HFFc6 (cell line): ENCODE measurements at places on chromosomes 6 and 20.

- no peak for DNase-seq
These were observed 4.5 kb upstream of the SAMHD1 start for GRCh38 chr20:36956016-36956415.

GRCh38 chr6:31752739-31753319, 9.6 kb upstream of the SAPCD1 start:
- DNase-seq: peak; percentile 82

GRCh38 chr6:71466362-71466761, 177.8 kb downstream of the OGFRL1 start:
- DNase-seq: no peak

DNA sequence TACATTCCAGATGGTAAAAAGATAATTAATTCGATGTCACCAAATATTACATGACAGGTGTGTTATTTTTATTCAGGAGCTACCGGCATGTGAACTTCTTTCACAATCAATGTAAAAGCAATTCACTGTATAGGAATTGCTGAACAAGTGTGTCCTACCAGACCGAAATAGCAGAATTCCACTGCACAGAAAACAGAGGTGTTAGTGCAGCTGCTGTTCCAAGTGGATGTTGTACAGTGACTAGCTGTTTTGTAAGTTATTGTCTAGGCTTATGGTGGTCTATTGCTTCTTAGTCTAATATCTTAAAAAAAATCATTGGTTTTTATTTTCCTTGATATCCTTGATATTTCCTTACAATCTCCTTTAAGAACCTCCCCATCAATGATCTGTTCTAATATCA, 107.4 kb downstream of the COL19A1 start:
- no peak for DNase-seq

- no peak for DNase-seq
These were observed 24.0 kb upstream of the ZMYND8 start for GRCh38 chr20:47380481-47380880.

- DNase-seq: peak; percentile 85
These were observed 45.6 kb upstream of the SGK1 start for GRCh38 chr6:134363323-134364039.

DNA sequence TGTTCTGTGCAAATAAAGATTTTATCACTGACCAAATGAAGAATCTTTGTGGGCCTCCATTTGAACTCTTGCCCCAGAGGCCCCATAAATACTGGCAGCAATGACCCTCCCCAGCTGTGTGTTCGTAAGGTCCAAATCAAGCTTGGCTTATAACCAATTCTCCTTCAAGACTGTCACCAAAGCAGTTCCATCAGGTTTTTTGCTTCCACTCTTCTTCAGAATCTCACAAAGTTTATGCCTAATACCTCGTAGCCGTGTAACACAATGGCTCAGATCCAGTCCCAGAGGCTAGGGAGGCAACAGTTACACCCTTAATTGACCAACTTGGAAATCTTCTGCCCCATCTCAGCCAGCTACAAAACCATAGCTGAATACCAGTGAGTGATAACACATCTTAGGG, 120.5 kb downstream of the HIVEP2 start:
- no peak for DNase-seq

- DNase-seq: no peak
These were observed 15.1 kb upstream of the ZNF217 start for GRCh38 chr20:53608456-53609452.

- DNase-seq: peak; percentile 15
These were observed 81.6 kb downstream of the EPB41L2 start for GRCh38 chr6:130981409-130981808.

GRCh38 chr20:56592817-56593216, 36.3 kb upstream of the TFAP2C start:
- no peak for DNase-seq

- peak; percentile 43 for DNase-seq
These were observed 262.4 kb downstream of the PLCB1 start for GRCh38 chr20:8394308-8394945.

DNA sequence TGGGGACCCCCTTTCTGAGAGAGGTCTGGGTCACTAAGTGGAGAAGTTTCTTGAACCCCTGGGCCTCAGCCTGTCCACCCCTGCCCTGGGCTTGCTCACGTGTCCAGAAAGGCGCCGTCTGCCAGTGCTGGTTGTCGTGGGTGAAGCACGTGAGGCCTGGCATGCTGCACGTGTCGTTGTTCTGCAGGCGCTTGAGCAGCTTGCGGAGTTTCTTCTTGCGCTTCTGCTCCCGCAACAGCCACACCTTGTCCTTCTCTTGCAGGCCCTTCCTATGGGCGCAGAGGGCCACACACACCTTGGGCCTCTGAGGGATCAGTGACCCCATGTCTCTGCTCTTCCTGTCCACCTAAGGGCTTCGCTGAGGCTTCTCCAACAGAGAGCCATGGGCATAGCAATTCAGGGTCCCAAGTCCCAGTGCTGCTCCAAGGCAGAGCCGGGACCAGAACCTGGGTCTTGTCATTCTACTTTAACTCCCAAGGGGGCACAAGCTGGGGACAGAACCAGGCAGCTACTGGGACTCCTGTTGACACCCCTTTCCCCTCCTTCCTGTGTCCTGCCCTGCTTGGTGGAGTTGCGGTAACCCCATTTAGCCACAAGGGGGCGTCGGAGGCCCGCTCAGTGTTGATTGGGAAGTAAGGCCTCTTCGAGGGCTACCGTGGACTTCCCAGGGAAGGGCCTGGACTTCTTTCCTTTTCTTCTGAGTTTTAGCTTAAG, 121.8 kb downstream of the SULF2 start:
- peak; percentile 69 for DNase-seq

GRCh38 chr20:57241363-57241991, 25.0 kb downstream of the BMP7 start:
- DNase-seq: no peak

DNA sequence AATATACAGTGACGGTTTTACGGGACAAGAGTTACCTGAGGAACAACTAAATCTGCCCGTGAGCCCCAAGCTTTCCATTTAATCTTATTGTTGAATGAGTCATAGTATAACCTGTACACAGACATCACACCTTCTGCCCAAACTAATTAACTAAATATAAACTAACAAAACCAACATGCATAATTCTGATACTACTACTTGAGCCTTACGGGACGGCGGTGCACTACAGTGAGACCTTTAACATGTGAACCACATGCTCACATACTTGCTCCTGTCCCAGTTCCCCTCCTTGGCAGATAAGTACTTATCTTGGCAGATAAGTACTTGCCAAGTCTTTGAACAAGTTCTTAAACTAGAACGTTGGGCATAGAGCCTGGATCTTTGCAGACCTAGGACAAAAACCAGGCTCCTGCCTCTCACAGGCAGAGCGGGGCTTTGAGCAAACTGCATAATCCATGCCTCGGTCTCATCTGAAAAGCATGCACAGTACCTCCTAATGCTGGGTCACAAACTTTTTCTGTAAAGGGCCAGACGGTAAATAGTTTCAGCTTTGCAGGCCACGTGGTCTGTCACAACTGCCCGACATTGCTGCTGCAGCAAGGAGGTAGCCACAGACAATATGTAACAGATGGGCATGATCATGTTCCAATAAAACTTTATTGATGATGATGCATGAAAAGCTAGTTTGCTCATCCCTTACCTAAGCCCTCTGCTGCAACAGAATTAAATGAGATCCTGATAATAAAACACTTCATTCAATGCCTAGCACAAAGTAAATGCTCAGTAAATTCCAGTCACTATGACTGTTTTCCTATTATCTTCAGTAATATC, 23.0 kb downstream of the ZNF217 start:
- no peak for DNase-seq

- peak; percentile 33 for DNase-seq
These were observed 11.5 kb downstream of the PRDM1 start for GRCh38 chr6:106097411-106098231.

DNA sequence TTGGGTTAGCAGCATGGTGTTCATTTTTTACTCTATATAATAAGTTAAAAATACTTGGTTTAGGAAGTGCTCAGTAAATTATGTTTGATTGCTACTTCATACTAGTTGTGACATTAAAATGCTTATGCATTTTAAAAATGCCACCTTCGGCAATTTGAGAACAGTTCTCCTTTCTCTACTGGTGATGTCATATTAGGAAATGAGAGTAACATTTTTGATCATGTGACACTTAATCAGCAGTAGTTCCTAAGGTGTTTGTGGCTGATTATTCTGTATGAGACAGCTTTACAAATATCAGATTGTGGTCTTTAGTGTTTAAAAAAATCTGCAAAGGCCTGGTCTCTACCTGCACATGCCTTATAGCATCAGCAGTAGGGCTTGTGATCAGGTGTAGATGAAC, 4.4 kb downstream of the GZF1 start:
- DNase-seq: no peak

DNA sequence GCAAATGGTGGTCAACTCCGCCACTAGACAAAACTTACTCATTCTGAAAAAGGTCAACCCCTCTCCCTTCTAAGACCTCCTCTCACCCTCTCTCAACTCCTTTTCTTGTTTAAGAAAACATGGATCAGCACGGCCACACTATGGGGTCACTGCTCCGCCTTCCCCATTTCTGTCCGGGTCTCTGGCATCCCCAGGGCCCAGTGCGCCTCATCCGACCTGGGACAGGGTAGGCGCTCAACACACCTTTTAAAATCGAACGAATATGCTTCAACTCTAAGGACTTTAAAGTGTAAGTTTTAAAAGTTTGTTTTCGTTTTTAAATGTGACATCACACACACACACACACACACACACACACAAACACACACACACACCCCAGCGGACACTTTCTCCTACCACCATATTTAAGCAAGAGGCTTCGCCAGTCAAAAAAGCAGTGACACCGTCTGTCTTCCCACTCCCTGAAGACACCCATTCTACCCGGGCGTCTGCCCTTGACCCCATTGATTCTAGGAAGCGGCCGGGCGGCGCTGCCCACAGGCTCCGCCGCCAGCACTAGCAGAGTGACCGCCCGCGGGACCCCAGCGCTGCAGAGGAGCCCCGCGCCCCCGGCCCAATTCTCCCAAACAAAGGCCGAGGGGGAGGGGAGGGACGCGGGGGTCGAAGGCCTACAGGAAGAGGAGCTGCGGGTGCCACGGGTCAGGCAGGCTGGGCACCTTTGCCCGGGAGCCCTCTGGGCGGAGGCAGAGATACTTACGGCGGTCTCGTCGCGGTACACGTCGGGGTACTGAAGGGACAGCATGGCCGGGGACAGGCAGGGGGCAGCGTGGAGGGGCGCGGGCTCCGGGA, 568 bp downstream of the PREP start:
- peak; percentile 28 for DNase-seq

- DNase-seq: no peak
These were observed 80.4 kb downstream of the DACT2 start for GRCh38 chr6:168239044-168239773.

DNA sequence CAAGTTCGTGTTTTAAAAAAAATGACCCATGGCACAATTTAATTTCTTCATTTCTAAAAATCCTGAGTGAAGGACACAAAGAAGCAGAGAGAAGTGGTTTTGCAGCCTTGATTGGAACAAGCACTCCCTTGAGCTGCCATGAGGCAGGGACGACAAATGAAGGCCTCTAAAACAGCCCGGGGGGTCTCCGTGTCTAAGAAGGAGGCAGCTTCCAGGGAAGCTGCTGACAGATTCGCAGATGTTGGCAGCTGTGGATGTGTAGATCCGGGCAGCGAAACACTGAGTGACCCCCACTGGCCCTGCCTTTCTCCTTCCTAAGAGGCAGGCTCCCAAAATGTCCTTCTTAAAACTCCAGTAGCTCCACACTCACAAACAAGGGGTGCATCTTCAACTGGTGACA, 9.6 kb upstream of the LBP start:
- no peak for DNase-seq

DNA sequence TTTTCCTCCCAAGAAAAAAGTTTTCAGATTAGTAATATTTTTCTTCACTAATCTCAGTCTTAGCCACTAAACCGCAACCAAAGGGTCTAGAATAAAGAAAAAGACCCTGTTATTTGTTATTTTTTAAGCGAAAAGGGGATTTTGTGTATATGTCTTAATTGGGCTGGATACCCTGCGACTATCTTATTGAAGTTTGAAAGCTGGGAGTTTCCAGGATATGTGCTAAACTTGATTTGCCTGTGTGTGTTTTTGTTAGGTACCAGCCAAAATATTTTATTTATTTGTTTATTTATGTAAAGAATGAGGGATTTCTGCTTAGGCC, 52.4 kb downstream of the TNFAIP3 start:
- no peak for DNase-seq

- DNase-seq: no peak
These were observed 70.1 kb downstream of the RNF144B start for GRCh38 chr6:18457065-18457737.

DNA sequence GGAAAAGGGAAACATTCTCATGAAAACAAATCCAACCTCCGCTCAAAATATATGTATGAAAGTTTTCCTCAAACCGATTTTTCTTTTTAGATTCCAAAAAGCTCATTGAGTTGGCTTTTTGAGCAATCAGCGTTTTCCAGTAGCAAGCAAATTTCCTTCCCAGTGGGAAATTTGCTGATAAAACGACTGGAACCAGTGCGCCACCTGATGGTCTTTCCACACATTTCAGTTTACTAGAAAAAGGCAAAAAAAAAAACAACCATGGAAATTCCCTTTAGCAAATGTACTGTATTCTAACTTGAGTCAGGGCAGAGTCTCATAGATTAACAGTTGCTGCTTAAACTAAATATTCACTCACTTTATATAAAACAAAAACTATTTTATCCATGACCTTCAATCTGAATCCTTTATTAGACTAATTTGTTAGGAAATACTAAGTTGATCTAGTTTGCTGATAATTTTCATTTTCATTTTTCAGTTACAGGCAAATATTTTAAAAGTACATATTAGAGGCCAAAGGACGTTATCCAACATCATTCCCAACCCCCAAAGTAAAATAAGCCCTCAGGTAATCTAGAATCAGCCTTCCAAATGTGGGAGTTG, 271.5 kb downstream of the FOXA2 start:
- no peak for DNase-seq

DNA sequence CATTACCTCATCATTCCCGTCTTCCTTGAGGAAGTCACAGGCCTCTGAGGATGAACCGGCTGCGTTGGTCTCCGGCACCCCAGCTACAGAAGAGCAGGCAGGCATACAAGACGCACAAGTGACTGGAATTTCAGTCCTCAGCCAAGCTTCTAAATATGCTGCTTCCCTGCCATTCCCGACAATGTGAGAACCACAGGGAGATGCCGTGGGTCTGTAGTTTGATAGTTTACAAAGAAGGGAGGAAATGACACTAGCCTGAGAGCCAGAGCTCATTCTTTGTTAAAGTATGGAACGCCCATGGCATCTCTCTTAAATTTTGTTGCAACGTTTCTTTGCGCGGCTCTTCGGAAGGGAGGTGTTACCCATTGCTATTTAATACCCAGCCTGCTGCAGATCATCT, 25.7 kb downstream of the HEBP2 start:
- no peak for DNase-seq
